ENCODE measurements at places on chromosomes 12 and 14. TPM values are rescaled to one million over a fixed set of nuclear protein-coding genes. Genes with fewer than 3 reads are reported as not detected.

- no peak for DNase-seq
These were observed 60.8 kb upstream of the NEDD1 start for GRCh38 chr12:96846293-96846692.

- DNase-seq, result no peak
These were observed 211.8 kb downstream of the SNAPC1 start for GRCh38 chr14:61973981-61974380.

GRCh38 chr14:24378981-24379906, 11.3 kb downstream of the NFATC4 start:
- no peak for DNase-seq

DNA sequence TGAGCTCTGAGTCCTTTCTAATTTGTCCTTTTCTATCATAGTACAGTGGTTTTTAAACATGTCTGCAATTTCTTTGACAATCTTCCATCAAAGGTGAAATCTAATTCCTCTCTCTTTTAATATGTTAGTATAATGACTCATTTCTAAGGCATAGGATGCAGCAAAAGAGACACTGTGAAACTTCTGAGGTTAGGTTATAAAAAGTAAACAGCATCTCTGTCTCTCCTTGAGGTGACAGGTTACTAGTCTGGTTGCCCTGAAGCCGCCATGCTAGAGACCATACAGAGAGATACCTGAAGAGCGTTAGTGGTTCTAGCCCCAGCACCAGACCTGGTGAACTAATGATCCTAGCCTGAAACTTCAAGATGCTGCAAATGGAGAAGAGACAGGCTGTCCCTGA, 114.3 kb downstream of the PPM1A start:
- no peak for DNase-seq

- DNase-seq, result no peak
These were observed 319.2 kb downstream of the PDZRN4 start for GRCh38 chr12:41507286-41507685.

- DNase-seq, result no peak
These were observed 391.3 kb downstream of the FLRT2 start for GRCh38 chr14:85921241-85921640.

- DNase-seq, result no peak
These were observed 36.5 kb downstream of the CORO1C start for GRCh38 chr12:108694812-108695278.

DNA sequence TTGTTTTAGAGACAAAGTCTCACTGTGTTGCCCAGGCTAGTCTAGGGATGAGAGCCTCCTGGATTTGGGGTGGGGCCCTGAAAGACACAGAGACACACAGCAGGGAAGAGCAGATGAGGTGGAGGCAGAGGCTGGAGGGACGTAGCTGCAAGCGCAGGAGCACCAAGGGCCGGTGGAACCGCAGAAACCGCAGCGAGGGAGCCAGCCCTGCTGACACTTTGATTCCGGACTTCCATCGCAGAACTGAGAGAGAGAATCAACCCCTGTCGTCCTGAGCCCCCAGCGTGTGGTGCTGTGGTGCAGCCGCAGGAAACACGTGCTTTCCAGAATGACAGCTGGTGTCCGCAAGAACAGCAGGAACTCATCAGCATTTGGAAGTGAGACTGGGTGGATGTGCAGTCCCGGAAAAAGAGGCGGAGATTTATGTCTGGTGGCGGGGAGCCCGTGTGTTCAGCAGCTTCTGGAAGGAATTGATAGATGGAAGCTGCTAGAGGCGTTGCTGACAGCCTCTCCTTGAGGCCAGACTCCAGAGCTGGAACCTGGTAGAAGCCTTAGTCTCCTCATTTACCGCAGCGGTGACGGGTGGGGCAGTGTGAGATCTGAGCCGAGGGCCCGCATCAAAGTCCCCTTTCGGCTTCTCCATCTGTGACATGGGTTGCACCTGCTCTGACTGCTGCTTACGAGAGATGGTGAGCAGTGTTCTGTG, 21.9 kb upstream of the KLC1 start:
- DNase-seq, result peak; percentile 89

DNA sequence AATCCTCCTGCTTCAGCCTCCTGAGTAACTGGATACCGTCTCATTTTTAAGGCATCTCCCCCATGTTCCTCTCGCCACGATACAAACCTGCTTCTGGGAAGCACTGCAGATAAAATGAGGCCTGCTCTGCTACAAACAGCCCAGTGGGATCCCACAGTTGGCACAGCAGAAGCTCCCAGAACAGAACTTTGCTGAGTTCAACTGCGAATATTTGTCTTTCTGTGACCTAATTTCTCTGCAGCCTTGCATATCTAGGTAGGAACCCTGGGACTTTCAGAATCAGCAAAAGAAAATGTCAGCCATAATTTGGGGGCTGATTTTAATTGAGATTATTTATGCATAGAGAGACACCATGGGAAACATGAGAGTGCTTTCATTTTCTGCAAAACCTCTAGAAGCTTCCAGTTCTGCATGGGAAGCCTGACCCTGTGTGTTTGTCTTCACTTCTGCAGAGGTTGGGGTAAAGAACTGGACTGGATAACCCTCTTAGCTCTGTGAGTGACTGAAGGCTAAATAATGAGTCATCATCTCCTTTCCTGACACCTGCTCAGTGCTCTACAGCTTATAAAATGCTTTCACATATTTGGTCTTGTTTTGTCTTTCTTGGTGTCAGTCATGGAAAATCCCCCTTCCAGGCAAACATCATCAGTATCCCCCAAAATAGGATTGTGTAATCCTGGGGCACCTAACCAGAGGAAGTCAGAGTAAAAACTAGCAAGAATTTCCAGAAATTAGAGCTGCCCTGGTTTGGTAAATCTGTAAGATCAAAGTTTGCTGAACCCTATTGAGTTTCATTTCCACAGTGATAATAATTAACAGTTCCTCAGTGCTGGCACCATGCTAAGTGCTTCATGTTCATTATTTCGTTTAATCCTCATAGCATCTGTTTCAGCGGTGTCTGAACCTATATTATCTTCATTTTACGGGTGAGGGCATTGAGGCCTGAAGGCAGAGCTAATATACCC, 185.8 kb downstream of the SLC15A4 start:
- DNase-seq, result no peak

GRCh38 chr12:16228067-16228466, 49.4 kb downstream of the SLC15A5 start:
- DNase-seq, result no peak

DNA sequence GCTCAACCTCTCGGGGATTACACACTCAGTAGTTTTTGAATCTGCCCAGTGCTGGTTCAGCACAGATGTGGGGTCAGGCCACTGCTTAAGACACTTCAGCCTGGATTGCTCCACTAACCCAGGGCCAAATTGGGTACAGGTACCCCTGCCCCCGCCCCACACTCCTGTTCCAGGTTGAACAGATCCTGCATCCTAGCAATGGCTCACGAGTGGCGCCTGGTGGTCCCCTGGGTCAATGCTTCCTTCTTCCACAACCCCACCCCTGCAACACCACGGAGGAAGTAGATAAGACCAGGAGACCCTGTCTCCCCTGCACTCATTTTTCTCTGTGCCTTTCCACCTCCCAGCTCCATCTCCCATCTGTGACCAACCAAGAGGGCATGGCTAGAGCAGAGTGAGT, 108.4 kb downstream of the ESRRB start:
- no peak for DNase-seq

GRCh38 chr14:28931999-28932398, 165.4 kb downstream of the FOXG1 start:
- no peak for DNase-seq

- DNase-seq, result no peak
These were observed 921 bp downstream of the RAD51B start for GRCh38 chr14:67820428-67820971.

DNA sequence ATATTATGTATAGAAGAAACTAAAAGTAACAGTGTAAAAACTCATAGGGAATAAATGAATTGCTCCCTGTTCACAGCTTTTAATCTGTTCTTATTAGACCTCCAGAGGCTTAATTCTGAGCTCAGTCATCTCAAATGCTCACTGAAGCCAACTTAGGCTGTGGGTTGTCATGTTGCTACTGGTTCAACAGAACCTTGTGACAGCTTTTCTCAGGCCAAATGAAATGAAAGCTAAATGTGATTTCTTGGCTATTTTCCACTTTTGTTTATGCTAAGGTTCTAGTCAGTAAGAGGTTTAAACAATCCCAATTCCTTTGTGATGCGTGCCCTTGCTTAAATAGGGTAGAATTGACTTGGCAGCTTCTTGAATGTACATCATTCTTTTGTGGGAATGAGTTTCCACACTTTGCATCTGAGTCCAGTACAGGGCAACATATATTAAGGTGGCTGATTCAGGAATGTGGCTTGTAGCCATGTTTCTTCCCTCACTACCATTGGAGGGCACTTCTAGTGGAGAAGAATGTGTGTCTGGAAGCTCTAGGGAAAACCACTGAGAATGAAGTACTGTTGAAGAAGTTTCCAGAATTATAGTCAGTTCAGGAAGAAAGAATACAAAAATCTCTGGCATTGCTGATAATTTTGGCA, 156.4 kb downstream of the NEDD1 start:
- DNase-seq, result no peak

GRCh38 chr14:20400965-20401593, 12.2 kb downstream of the TEP1 start:
- DNase-seq, result no peak

DNA sequence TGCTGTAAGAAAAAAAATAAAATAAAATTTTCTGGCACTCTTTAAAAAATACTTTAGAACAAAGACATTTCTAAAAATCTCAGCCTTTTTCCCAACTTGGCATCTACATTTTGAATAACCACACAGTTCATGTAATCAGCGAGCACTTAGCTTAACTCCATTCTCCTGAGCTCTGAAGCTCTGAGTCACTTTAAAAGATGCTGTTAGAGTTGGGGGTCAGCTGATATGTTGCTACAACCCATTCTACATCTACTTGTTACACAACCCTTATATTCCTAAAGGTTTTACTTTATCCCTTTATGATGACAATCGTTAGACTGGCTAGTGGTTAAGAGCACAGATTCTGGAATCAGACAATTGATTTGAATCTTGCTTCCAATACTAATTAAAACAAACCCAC, 48.3 kb downstream of the SLC41A2 start:
- no peak for DNase-seq

DNA sequence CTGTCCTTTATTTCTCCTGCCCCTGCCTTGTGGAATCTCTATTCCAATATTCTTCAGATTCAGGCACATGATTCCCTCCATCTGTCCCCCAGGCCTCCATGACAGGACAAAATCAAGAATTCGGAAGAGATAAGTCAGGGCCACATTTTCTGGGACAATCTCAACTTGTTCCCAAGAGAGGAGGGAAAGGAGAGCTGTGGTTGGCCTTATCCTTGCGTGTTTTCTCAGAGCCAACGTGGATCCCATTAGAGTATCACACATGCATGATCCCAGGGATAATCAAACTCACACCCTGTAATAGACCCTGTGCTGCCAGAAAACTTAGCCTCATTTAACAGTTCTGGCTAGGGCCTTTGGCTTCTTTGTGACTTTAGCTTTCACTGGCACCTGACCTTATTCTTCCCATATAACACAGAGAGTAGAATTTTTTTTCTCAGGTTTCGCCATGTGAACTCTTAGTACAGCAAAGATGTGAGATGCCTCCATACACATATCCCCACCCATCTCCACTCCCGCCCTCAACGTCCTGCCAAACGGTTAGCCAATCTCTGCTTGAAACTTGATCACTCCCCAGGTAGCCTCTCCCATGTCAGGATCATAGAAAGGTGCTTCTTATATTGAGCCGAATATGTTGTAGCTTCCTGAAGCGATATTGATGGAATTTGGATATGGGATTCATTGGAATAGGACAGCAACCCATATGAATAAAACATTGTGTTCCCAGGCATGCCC, 6.7 kb upstream of the KRT1 start:
- no peak for DNase-seq

DNA sequence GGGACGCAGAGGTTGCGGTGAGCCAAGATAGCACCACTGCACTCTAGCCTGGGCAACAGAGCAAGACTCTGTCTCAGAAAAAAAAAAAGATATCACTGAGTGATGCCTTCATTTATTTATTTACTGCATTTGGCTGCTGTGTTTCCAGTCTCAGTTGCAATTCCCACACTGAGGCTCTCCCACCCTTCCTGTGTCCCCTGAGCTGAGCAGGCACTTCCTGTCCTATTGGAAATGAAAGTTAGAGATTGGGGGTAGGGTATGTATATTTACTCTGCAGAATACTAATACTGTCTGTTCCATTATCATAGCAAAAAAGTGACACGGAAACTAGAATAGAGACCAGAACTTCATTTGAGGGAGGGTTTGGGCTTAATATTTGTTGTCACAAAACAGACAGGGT, 1.6 kb upstream of the RBMS2 start:
- DNase-seq, result no peak

The TAS2R50 gene
- not detected for polyA plus RNA-seq

The RAP1B gene
- 175 TPM for polyA plus RNA-seq

The ASIC1 gene
- polyA plus RNA-seq, result 4.6 TPM

The AQP6 gene
- polyA plus RNA-seq, result 22.1 TPM

The CSRNP2 gene
- polyA plus RNA-seq, result 39.5 TPM

The EXD2 gene
- polyA plus RNA-seq, result 22.7 TPM

The SERPINA5 gene
- 11.2 TPM for polyA plus RNA-seq

The MYO1H gene
- 0.79 TPM for polyA plus RNA-seq

The CLSTN3 gene
- polyA plus RNA-seq, result 88.7 TPM

The NKX2-1 gene
- polyA plus RNA-seq, result not detected

The PIWIL1 gene
- polyA plus RNA-seq, result 0.16 TPM

The KRT83 gene
- not detected for polyA plus RNA-seq

The ACOT6 gene
- not detected for polyA plus RNA-seq

The GALC gene
- 49.6 TPM for polyA plus RNA-seq

Measured in right renal pelvis (tissue), 4 donors.